Neural progenitor cell (in vitro differentiated cells): ENCODE measurements at places on chromosomes 6 and 20. TPM values are rescaled to one million over a fixed set of nuclear protein-coding genes. Genes with fewer than 3 reads are reported as not detected.
A peak's percentile ranks its signal among the peaks of the same experiment; 100 is the strongest.

- no peak for DNase-seq
Measured at GRCh38 chr6:87869064-87869905, 167.3 kb upstream of the AKIRIN2 start.

GRCh38 chr6:120908767-120909166 is 425.5 kb downstream of the TBC1D32 start:
- DNase-seq = no peak

- no peak for DNase-seq
Measured at GRCh38 chr20:62244644-62245108, 6.4 kb downstream of the OSBPL2 start.

DNA sequence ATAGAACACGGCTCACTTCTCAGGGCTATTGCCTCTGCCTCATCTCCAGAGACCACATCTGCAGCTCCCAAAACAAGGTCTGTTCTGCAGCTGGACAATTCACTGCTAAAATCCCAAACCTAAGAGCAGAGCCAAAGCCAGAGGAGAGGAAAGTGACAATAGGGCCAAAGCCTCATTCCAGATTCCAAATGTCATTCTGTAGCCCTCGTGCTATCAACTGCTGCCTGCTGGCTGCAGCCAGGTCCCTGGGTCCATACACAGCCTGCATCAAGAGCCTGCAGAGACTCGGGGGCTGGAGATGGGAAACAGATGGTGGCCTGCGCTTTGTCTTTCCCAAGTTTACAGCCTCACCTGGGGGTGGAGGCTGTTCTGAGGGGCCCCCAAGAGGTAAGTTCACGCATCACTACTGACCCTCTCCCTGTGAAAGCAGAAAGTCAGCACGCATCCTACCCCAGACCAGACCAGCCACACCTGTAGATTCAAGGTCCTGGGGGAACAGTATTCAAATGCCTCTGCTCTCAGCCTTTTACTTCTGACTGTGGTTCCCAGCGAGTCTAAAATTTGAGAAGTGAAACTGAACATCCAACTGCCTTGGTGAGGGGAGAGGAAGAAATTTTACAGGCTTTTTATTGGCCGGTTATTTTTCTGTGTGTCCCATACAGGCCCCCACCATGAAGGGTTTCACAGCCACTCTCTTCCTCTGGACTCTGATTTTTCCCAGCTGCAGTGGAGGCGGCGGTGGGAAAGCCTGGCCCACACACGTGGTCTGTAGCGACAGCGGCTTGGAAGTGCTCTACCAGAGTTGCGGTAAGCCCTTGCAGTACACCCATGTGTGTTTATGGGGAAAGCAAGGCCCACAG is at the start of gene LY86:
Gene LY86, plus strand, starts transcription at position 657 of the 860 bp plus-strand sequence. Its CDS starts 15 bp downstream, at position 672.
- no peak for DNase-seq

- no peak for DNase-seq
Measured at GRCh38 chr20:59307270-59307669, 6.9 kb downstream of the EDN3 start.

DNA sequence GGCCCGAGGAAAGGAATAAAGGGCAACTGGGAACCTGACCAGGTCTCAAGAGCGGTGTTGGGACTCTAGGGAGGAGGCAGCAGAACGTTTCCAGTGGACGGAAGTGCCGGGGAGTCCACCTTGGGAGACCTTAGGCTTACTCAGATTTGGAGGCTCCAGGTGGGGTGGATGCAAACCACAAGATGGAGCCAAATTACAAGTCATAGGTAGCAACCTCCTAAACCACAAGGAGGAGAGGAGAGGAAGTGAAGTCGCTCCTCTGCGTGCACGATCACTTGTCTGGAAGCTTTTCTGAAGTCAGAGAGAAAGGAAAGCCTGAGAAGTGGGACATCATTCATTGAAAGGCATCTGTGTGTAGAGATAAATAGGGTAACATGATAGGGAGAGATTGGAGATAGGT is 9.3 kb downstream of the HLA-DOA start:
- peak; percentile 70 for DNase-seq

DNA sequence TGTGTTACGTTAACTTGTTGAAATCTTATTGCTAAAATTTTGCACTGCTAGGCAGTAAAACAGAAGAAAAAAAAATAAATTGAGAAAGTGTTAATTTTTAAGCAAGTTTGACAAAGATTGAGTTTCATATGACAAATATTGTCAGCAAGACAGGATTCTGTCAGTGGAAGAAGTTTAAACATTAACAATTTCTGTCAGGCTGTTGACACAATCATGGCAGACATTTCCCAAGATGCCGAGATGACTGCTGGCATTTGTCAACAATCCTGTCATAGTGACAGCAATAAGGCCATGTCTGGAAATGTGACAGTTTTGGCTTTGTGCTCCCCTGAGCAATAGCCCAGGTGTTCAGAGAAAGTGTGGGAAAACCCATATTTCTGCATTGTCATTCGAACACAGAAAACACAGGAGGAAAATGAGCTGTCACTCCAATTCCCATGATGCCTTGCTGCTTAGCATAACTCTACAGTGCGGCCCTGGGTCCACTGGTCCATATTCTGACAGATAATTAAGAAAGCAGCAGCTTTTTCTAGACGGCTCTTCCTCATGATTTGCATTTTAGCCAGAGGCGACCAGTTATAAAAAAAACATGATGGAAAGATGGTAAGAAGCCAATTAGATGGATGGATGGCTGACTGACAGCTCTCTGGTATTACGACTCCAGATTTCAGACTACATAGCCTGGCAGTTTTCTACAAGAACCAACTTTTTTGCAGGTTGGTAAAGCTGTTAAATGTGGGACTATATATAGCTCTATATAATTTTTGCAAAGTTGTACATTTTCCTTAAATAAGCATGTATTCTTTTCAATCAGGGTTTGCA is 43.6 kb upstream of the DEFB112 start:
- DNase-seq = no peak

Gene RAET1E
- total RNA-seq = not detected in 2 replicates

Gene PPIL6
- total RNA-seq = 4.8 and 7.9 TPM in 2 replicates

Gene ISM1
- total RNA-seq = 0.06 TPM in 1 of 2 replicates, not detected in the other

Gene OPRM1
- total RNA-seq = not detected in 2 replicates

Gene OR14J1
- 0.03 TPM in 1 of 2 replicates, not detected in the other for total RNA-seq
